Fibroblast of lung (primary cell): ENCODE measurements at places on chromosomes 7 and 10.

- no peak overlapping the region for H3K27ac ChIP-seq
- H3K27me3 ChIP-seq: no peaks in the 10 kb centered on the region
- H3K4me1 ChIP-seq: no peaks in the 10 kb centered on the region
These were observed 51.5 kb downstream of the ANKMY2 start for GRCh38 chr7:16594061-16594460.

- no peak for DNase-seq
- no peak overlapping the region for H3K4me3 ChIP-seq
- H3K36me3 ChIP-seq: no peaks in the 10 kb centered on the region
- no peaks in the 10 kb centered on the region for H3K27me3 ChIP-seq
- no peak overlapping the region for H3K27ac ChIP-seq
- no peaks in the 10 kb centered on the region for H3K4me1 ChIP-seq
These were observed 554.3 kb upstream of the MGMT start for GRCh38 chr10:128912568-128913311.

DNA sequence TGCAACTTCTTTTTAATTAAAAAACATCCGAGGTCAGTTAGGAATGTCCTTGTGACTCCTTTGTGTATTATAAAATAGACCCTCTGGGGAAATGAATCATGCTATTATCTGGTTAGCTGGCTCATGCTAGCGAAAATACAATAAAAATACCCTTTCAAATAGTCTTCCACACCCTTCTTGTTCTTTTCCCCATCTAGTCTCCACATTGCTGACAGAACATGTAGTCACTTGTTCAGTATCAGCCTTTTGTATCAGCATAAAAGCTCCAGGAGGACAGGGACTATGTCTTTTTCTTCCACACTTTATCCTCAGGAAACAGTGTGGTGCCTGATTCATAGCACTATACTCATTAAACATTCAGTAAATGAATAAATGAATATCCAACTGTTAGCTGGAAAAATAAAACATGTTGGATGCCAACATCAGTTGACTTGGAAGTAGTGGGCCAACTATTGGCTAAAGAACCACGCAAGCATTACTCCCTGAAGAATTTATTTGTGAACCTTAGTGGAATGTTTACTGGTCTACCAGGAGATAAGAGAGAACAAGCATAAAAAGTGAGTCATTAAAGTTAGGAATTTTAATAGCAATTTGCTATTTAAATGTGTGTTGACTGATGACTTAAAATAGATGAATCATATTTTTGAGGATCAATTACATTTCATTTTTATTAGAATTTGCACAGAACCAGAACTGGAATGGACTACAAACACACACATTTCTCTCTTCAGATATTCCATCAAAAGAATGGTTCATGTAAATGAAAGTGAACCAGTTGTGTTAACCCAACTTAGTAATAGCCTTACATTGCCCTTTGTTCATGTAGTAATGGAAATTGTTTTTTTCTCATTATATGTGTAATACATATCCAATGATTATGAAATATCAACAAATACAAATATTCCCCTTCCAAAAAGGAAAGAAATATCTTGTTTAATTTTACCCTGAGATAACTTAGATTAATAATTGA, 129.6 kb downstream of the DKK1 start:
- H3K4me1 ChIP-seq: peaks cover 3% of the 10 kb centered on the region
- no peak overlapping the region for H3K4me3 ChIP-seq
- H3K27me3 ChIP-seq: no peaks in the 10 kb centered on the region

DNA sequence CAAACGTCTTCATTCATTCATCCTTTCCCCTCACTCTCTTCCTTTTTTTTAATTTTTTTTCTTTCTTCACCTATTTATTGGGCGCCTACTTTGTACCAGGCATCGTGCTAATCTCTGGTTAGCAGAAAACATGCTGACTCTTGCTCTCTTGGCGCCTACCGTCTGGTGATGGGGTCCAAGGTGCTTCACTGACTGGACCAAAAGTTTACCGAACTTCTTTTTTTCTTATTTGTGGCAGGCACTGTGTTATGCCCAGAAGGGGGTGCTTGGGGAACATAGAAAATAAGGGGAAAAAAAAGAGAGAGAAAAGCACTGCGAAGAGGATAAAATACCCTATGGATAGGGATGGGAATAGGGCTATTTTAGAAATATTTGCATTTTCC, 505 bp upstream of the FAM204A start:
- peak overlapping the region; percentile 91 for H3K4me3 ChIP-seq
- no peaks in the 10 kb centered on the region for H3K36me3 ChIP-seq
- peak; percentile 2 for DNase-seq
- peaks cover 4% of the 10 kb centered on the region for H3K4me1 ChIP-seq
- no peaks in the 10 kb centered on the region for H3K27me3 ChIP-seq

DNA sequence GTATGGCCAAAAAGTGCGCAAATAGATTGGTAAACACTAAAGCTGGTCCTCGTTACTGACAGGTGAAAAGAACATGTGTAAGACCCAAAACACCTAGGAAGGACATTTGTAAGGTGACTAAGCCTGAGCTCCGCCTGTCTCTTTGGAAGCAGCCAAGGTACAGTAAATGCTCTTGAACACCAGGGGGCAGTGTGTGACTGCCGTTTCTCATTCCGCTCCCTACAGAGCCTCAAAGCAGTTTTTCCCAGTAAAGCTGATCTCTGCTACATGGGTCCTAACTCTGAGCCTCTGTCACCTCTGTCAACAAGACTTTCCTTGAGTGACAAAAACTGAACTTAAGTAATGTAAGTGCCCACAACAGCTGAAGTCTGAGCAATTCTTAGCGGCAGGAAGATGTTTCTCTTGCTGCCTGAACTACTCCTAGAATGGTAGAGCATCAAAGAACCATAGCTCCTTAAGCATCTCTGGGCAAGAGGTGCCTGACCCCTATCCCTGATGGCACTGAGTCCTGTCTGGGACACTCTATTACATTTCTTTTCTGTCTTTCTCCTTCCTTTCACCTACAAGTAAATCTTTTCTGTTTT, 238.0 kb upstream of the INHBA start:
- no peak overlapping the region for H3K27ac ChIP-seq
- no peaks in the 10 kb centered on the region for H3K36me3 ChIP-seq
- peak; percentile 84 for DNase-seq
- H3K27me3 ChIP-seq: no peaks in the 10 kb centered on the region

DNA sequence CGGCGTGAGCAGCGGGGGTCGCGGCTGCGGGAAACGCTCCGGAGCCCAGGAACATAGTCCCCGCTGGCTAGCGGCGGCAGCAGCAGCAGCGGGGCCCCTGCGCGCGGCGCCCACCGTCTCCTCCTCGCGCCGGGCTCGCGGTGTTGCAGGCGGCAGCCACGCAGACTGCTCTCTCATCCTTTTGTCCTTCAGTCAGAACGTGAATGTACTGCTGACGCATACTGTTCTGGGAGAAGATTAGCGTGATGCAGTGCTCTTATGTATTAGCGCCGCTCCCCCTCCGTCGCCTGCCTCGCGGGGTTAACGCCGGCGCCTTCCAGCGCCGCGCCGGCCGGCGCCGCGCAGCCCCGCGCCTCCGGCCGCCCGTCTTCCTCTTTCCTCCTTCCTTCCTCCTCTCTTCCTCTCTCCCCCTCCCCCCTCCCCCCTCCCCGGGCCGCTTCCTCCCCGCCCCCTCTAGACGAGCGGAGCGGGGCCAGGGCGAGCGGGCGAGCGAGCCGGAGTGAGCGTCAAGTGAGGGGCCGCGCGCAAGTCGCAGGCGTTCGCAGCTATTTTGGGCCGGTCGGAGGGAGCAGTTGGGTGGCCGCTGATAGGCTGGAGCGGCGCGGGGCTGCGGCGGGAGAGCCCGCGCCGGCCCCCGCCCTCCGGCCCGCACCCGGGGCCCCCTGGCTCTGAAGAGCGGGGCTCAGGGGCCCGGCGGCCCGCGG, 816 bp upstream of the LRRC4 start:
- no peaks in the 10 kb centered on the region for H3K27me3 ChIP-seq
- peak overlapping the region; percentile 31 for H3K27ac ChIP-seq

- peak; percentile 81 for DNase-seq
- H3K4me1 ChIP-seq: peaks cover 7% of the 10 kb centered on the region
- H3K4me3 ChIP-seq: no peak overlapping the region
- H3K27me3 ChIP-seq: no peaks in the 10 kb centered on the region
- H3K27ac ChIP-seq: no peak overlapping the region
These were observed 66.9 kb downstream of the SEMA3C start for GRCh38 chr7:80851896-80852476.
